ENCODE measurements at places on chromosomes 2 and 18.

- DNase-seq, result no peak
Observed at GRCh38 chr2:189583227-189584198, 2.9 kb upstream of the SLC40A1 start.

DNA sequence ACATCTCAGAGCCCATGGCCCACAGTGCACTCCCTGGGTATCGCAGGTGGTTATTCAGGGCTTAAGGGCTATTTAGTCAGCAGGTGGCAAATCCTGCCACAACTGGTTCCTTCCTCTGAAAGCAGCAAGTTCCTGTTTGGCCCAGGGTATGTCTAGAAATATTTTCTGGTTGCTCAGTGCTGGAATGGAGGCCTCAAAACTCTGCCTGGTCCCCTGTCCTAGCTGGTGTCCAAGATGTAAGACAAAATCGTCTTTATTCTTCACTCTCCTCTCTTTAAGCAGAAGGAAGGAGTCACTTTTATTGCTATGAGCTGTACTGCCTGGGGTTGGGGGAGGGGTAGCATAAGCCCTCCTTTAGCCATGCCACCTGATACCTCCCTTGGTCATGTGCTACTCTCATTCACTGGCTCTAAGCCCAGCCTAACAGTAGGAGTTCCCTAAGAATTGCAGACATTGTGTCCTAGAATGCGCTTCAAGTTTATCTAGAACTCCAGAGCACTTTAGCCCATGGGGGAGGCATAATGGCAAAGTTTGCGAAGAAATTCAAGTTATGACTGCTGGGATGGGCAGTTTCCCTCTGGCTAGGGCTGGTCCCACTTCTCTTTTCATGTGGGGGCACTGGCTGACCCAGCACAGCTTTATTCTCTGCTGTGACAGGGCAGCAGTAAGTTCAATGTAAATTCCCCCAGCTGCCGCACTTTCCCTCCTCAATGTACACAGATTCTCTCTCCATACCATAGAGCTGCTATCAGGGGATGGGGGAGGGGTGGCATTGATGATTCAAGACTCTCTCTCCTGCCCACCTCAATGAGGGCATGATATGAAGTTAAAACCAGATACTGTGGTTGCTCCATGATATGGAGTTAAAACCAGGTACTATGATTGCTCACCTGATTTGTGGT is 27.1 kb upstream of the CWC22 start:
- no peak for DNase-seq

- DNase-seq, result no peak
Observed at GRCh38 chr2:149221002-149221401, 109.4 kb upstream of the LYPD6 start.

DNA sequence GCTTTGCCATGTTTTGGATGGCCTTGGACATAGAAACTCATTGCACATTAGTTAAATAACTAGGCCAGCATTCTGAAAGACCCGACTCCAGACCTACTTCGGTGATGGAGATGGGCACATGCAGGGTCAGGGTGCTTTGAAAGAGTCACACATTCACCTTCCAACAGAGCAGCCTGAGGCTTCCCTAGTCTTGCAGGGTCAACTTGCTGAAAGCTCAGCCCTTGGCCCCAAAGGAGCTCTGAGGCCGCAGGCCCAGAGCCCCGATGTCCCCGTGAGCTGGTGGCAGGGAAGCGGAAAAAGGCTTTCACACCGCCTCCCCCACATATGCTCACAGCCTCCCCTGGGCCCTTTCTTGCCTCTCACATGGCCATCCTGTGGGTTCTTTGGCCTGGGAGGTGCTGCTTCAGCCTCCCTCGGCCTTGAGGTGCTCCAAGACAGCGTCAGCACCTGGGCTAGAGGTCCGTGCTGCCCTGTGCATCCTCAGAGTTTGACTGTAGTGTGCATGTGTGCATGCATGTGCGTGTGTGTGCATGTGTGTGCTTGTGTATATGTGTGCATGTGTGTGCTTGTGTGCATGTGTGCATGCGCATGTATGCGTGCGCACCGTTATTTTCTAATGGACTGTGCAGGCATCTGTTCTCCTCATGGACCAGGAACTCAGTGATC is 21.6 kb downstream of the LDLRAD4 start:
- no peak for DNase-seq

DNA sequence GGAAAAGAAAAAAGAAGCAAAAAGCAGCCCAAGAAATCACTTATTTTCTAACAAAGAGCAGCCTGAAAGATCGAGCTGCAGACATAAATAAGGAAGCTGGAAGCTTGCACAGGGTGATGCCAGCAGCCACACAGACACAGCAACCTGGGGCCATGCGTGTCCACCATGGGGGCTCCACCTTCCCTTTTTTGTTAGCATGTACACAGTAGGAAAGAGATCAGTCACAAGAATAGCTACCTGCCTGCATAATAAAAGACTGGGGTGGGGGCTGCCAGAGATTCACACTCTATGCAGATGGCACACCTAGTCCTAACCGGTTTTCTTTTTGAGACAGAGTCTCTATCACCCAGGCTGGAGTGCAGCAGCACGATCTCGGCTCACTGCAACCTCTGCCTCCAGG is 2.9 kb upstream of the CNOT11 start:
- no peak for DNase-seq

- DNase-seq, result no peak
Observed at GRCh38 chr2:219444566-219445091, 10.0 kb downstream of the SPEG start.

DNA sequence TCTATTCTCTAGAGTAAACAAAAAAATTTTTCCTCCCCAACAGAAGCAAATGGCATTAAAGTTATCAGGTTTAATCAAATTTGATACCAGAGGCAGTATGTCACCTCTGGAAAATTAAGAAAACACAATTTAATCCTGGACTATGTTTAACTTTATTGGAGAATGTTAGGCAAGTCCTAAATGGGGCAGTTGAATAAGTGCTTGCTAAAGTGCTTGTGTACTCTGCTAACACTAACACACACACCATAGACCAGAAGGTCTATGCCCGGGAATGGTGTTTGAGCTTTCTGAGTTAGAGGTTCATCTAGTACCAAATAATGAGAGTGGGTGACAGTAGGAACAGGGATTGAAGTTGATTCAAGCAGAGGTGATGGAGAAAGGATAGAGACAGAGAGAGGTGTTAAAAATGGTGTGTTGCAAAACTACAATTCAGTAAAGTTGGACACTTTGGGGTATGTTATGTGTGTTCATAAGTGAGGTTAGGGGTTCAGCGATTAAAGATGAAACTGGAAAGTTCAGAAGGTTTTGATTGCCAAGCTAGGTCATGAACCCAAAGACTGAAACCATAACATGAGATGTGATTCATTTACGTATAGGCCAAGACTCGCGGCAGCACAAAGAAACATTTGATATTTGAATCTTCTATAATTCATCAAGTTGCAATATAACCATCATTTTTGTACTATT is 40.5 kb upstream of the PEX13 start:
- no peak for DNase-seq

DNA sequence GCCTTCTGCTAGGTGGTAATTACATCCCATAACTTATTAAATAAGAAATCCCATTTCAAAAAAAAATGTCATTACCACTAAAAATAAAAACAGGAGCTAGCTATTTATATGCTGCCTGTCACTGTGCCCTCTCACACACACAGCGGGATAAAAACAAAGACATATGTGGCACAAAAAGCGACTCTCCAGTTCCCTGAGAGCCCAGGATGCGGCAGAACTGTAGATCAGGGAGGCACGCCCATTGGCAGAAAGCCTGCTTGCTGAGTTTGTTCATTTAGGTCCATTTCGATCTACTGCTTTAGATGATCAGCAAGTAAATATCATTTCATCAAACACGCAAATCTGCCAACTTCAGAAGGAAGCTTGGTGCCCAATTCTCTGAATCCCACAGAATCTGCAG is 124.4 kb downstream of the TMEM163 start:
- DNase-seq, result no peak

DNA sequence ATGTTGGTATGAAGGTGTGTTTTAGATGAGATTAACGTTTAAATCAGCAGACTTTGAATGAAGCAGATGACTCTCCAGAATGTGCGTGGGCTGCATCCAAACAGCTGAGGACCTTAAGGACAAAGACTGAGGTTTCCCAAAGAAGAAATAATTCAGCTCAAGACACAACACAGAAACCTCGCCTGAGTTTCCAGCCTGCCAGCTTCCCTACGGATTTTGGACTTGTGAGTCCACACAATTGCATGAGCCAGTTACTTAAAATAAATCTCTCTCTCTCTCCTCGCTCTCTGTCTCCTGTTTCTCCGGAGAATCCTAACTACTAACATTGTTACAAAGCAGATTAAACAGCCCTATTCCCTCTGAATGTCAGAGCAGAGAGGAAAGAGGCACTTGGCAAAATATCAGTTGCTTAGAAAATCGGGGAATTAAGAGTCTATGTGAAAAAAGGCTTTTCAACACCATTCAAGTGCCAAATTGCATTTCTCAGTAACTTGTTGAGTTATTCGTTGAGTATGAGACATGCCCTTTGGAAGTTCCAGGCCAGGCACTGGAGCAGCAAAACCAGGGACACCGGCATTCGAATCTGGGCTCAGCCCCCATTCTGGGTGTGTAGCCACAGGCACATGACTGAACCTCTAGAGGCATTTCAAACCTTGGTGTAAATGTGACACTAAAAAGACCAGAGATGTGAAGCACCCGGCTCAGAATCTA is 174.6 kb upstream of the PID1 start:
- DNase-seq, result peak; percentile 23

DNA sequence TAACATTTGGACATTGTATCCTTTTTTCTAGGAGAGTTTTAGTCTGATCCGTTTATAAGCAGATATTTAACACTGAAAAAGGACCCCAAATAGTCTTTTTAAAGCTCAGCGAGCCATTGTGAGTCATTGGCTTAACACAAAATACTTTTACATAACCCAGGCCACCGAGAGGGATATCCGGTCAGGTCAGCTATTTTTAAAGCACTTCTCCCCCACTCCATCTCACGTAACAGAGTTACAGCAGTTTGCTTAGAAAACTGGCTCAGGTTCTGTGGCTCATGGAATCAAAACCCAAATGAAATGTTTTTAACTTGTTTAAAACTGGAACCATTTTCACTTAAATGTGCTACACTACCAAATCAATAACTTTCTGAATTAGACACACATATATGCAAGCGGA is 23.9 kb downstream of the COL4A3 start:
- no peak for DNase-seq

GRCh38 chr18:74534150-74534969 is at the start of gene CNDP1:
CNDP1 (plus strand) TSS chr18:74534500; CDS start chr18:74534668, 168 bp downstream.
- DNase-seq, result no peak

- no peak for DNase-seq
Observed at GRCh38 chr18:44388329-44388728, 292.4 kb upstream of the SETBP1 start.

DNA sequence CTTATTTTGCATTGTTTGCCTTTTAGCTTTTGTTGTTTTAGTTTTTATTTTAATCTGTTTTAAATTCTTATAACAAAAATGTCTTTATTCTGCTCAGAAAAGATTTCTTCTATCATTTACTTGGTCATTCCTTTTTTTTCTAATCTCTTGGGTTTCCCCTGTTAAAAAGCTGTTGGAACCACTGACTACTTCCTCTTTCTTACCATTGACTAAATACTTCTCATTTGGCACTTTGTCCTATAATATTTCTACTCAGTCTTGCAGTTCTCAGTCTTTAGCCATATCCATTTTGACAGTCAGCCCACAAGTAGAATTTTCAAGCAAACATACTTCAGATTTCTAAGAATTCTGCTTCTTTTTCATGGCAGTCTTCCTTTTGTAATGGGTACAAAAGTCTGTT is 567.2 kb downstream of the SATB2 start:
- DNase-seq, result no peak

DNA sequence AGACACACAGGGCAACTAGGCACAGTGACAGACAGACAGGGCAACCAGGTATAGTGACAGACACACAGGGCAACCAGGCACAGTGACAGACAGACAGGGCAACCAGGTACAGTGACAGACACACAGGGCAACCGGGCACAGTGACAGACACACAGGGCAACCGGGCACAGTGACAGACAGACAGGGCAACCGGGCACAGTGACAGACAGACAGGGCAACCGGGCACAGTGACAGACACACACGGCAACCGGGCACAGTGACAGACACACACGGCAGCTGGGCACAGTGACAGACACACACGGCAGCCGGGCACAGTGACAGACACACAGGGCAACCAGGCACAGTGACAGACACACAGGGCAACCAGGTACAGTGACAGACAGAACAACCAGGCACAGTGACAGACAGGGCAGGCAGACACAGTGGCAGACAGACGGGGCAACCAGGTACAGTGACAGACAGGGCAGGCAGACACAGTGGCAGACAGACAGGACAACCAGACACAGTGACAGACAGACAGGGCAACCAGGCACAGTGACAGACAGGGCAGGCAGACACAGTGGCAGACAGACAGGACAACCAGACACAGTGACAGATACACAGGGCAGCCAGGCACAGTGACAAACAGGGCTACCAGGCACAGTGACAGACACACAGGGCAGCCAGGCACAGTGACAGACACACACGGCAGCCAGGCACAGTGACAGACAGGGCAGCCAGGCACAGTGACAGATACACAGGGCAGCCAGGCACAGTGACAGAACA is 64.7 kb upstream of the RAB6C start:
- no peak for DNase-seq

DNA sequence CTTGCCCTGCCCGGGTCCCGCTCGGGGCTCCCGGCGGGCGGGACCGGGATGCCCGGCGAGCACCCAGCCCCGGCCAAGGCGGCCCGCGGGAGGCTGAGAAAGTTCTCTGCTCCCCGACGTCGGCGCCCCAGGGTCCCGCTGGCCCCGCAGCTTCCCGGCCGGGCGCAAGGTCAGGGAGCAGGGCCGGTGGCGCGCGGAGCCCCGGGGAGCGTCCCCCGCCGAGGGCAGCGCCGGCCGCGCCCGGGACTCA is 331 bp downstream of the SERPINE2 start:
- DNase-seq, result no peak

DNA sequence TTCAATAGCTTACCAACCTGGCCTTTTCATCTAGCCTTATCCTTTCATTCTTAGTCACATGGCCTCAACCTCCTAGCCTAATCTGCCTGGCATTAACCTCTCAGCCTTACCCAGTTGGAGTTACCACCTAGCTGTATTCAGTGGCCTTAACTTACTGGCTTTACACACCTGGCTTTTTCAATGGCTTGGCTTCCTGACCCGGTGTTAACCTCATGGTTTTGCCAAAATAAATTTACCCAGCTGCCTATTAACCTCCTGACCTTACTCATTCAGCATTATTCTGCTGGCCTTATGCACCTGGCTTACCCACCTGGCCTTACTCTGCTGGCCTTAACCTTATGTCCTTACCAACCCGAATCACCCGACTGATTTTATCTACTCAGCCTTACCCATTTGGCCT is 135.5 kb upstream of the ZSWIM2 start:
- DNase-seq, result no peak

- DNase-seq, result no peak
Observed at GRCh38 chr2:110904116-110904778, 171.9 kb downstream of the ACOXL start.
